Daoy (cell line): ENCODE measurements at places on chromosomes 3 and 15. TPM values are rescaled to one million over a fixed set of nuclear protein-coding genes. Genes with fewer than 3 reads are reported as not detected.

The MITF gene
- total RNA-seq = 3.6 and 11.4 TPM in 2 replicates

DNA sequence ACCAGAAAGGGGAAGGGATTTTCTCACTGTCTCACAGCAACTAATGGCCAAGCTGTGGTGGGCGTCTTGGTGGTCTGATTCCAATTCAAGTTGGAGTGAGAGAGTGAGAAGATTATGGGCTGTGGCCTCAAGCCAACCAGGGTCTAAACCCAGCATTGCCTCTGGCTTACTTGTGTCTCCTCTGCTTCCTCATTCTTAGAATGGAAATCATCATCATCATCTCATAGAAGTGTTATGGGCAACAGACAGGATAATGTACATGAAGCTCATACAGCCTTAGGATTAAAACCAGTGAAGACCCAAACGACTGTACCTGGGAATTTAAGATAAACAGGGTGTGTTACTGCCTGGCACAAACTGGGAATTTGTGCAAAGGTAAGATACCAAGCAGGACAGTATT is 29.1 kb upstream of the IREB2 start:
- no peak for DNase-seq

DNA sequence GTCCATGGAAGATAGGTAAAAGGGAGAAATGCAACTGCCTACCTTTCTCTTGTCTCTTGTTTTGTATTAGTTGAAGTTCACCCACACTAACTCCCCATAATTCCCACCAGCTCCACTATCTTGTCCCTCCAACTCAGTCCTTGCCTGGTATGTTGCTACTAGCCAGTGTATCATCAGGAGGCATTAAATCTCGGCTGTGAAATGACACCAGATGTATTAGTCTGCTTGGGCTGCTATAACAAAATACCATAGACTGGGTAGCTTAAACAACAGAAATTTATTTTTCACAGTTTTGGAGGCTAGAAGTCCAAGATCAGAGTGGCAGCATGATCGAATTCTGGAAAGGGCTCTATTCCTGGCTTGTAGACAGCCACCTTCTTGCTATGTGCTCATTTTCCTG is 102.3 kb upstream of the WDR72 start:
- DNase-seq = no peak

The UBP1 gene
- 14.8 and 19.8 TPM in 2 replicates for total RNA-seq

DNA sequence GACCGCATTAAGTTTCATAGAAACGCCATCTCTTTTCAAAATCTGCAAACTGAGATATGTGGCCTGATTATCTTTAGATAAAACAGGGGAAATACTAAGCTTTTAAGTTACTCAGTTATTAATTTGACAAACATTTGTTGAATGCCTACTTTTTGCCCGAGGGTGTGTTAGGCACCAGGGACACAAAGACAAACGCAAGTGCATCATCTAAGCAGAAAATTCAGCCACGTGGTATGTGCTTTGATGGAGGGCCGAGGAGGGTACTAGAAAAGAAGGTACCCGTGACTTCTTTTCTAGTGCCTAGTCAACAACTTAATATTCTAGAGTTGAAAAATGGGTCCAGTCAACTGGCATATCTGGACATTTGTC is 594.3 kb downstream of the MAGI1 start:
- no peak for DNase-seq
